ENCODE measurements at places on chromosomes 6 and 20. TPM values are rescaled to one million over a fixed set of nuclear protein-coding genes. Genes with fewer than 3 reads are reported as not detected.

BMP5 gene
- total RNA-seq, result not detected

SAMD5 gene
- 0.05 TPM for total RNA-seq

SLC26A8 gene
- not detected for total RNA-seq

DDX39B gene
- 644 TPM for total RNA-seq

SAPCD1 gene
- 15.7 TPM for total RNA-seq

CPXM1 gene
- 4.4 TPM for total RNA-seq

DNA sequence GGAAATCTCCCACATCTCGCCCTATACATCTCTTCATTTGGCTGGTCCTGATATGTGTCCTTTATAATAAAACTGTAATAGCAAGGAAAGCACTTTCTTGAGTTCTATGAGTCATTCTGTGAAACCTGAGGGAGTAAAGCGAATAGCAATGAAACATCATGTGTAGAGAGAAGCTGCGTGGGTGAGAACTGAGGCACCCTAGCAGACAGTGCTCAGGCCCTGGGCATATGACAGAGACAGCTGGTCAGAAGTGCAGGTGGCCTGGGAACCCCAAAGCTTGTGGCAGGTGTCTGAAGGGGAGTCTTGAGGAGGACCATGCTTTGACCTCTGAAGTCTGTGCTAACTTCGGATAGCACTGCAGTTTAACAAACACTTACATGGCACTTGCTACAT lies 1.3 kb upstream of the BLOC1S5 start:
- peaks cover 33% of the 10 kb centered on the region for H3K4me1 ChIP-seq
- DNase-seq, result peak; percentile 66
- H3K27me3 ChIP-seq, result no peaks in the 10 kb centered on the region
- H3K36me3 ChIP-seq, result peaks cover 2% of the 10 kb centered on the region

DNA sequence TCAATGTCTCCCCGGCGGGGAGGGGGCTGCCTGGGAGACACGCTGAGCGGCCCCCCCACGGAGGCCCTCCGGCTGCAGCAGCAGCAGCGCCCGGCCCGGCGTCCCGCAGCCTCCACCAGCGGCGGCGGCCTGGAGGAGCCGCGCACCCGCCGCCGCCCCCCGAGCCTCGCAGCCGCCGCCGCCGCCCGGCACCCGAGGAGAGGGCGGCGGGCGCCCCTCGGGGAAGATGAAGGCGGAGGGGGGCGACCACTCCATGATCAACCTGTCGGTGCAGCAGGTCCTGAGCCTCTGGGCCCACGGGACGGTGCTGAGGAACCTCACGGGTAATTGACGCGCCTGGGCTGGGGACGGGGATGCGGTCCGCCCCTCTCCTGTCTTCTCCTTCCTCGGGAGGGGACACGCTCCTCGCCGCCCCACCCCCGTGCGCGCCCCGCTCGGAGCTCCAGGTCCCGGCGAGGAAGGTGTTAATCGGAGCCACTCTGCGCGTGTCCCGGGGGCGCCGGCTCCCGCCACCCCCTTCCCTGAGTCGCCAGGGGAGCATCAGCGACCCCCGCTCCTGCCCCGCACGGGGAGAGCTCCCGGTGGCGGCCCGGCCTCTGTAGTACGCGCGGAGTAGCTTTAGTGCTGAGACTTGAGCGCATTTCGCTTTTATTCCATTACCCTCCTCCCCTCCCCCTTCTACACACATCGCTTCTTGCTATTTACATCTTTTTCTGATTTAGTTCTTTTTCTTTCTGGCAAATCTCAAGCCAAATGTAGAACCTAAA lies 686 bp downstream of the TMEM170B start:
- H3K27me3 ChIP-seq, result peaks cover 14% of the 10 kb centered on the region
- DNase-seq, result peak; percentile 25
- peaks cover 3% of the 10 kb centered on the region for H3K36me3 ChIP-seq
- H3K4me3 ChIP-seq, result peak overlapping the region; percentile 83
- peak overlapping the region; percentile 91 for H3K27ac ChIP-seq

DNA sequence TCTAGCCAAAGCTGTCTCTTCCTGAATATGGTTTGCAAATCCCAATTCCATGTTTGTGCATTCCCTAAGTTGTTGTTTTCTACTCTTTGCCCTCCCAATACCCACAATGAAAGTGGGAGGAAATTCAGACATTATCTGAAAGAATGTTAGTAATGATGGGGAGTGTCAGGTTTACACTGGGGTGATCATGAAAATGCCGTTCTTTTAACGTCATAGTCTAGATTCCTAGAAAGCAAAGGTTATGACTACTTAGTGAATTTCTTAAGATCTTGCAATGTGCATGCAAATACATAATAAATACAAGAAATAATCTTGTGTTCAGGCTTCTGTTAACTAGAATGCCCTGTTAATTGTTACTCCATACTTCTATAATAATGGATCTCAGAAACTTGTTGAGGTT lies 101.0 kb downstream of the LCA5 start:
- no peaks in the 10 kb centered on the region for H3K4me1 ChIP-seq
- H3K4me3 ChIP-seq, result no peak overlapping the region
- H3K27me3 ChIP-seq, result no peaks in the 10 kb centered on the region
- H3K36me3 ChIP-seq, result no peaks in the 10 kb centered on the region
- DNase-seq, result no peak

- H3K4me1 ChIP-seq, result no peaks in the 10 kb centered on the region
- no peak overlapping the region for H3K4me3 ChIP-seq
- H3K27me3 ChIP-seq, result no peaks in the 10 kb centered on the region
- H3K36me3 ChIP-seq, result peaks cover 1% of the 10 kb centered on the region
Observed at GRCh38 chr6:168913866-168914469, 339.7 kb downstream of the THBS2 start.

DNA sequence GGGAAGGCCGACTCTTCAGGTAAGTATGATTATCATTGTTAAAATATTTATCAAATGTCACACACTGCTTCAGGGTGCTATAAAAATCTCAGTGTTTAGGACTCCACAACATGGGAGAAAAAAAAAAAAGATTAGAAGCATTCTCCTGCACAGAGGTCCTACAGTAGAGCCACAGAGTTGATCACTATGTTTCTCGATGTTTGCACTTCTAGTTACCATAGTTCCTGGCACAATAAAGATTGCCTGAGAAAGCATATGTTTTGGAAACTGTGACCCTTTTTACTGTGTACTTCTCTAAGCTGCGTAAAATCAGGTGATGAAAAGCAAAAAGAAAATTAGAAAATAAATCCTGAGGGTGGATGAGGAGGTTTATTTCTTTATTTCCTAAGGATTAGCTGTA lies 269.9 kb upstream of the SYNCRIP start:
- no peak for DNase-seq
- H3K4me3 ChIP-seq, result no peak overlapping the region
- no peak overlapping the region for H3K27ac ChIP-seq
- H3K4me1 ChIP-seq, result no peaks in the 10 kb centered on the region
- no peaks in the 10 kb centered on the region for H3K27me3 ChIP-seq

DNA sequence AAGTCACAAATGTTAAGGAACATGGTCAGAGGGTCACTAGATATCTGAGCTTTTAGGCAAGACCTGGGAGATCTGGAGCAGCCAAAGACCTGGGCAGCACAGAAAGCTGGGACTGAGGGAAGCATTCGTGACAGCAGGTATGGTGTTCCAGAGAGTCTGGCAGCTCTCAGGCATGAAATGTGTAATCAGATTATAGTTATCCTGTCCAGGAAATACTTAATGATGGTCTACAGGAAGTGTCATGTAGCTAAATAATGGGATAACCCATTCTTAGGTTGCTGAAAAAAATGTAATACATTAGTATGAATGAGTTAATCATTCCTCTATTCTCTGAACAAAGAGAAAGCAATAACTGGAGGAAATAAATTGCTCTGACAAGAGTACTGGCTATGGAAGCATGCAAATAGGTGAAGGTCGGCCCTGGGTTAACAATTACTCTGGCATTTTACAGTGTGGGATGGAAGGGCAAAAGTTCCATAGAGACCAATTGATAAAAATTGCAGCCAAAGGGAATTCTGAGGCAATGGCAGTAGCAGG lies 740.5 kb downstream of the CBLN4 start:
- H3K36me3 ChIP-seq, result no peaks in the 10 kb centered on the region
- no peak overlapping the region for H3K4me3 ChIP-seq
- DNase-seq, result no peak
- no peaks in the 10 kb centered on the region for H3K27me3 ChIP-seq
- no peaks in the 10 kb centered on the region for H3K4me1 ChIP-seq
- H3K27ac ChIP-seq, result no peak overlapping the region

- no peaks in the 10 kb centered on the region for H3K27me3 ChIP-seq
- no peak for DNase-seq
- H3K27ac ChIP-seq, result no peak overlapping the region
- H3K36me3 ChIP-seq, result peaks cover 6% of the 10 kb centered on the region
- no peak overlapping the region for H3K4me3 ChIP-seq
Observed at GRCh38 chr6:21049572-21049971, 515.3 kb downstream of the CDKAL1 start.

DNA sequence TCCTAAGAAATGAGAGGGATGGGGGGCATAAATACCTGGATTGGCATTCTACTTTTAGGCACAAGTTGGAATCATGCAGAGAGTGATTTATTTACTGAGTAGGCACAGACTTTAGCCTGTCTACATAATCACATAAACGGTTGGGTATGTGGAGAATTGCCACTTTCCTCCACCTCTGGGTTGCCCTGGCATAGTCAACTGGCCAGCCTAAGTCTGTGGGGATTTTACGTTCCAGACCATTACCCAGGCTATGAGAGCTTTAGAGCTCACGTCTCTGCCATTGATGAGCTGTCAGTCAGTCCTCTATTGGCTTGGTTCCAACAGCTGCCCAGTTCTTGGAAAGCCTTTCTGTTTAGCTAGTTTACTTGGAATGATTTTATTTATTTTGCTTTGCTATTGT lies 5.0 kb upstream of the BHLHE23 start:
- peaks cover 61% of the 10 kb centered on the region for H3K27me3 ChIP-seq
- H3K27ac ChIP-seq, result no peak overlapping the region
- no peak for DNase-seq
- H3K4me3 ChIP-seq, result no peak overlapping the region

DNA sequence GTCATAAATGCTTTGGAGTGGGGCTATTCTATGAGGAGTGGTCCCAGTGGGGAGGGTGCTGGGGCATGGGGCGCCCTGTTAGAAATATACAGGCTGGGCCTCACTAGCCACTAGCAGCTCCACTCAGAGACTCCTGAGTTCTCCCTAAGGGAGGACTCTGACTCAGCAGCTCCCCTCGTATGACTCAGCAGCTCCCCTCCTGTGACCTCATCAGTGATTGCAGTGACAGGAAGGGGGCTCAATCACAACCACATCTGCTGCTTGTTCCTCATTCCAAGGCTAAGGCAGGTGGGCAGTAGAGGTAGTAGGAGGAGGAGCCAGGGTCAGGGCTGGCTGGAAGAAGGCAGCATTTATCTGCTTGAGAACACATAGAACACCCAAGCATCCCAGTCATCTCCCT lies 73.7 kb downstream of the PRND start:
- H3K4me1 ChIP-seq, result peaks cover 41% of the 10 kb centered on the region
- H3K36me3 ChIP-seq, result peaks cover 30% of the 10 kb centered on the region
- no peaks in the 10 kb centered on the region for H3K27me3 ChIP-seq
- peak overlapping the region; percentile 75 for H3K27ac ChIP-seq
- DNase-seq, result peak; percentile 53

GRCh38 chr6:33984466-33985312 lies 161.2 kb downstream of the GRM4 start:
- no peak overlapping the region for H3K27ac ChIP-seq
- no peaks in the 10 kb centered on the region for H3K4me1 ChIP-seq
- H3K27me3 ChIP-seq, result no peaks in the 10 kb centered on the region
- DNase-seq, result no peak
- H3K36me3 ChIP-seq, result no peaks in the 10 kb centered on the region

- no peak overlapping the region for H3K27ac ChIP-seq
- H3K4me3 ChIP-seq, result no peak overlapping the region
- DNase-seq, result no peak
Observed at GRCh38 chr20:4283016-4283415, 267.7 kb upstream of the RNF24 start.

DNA sequence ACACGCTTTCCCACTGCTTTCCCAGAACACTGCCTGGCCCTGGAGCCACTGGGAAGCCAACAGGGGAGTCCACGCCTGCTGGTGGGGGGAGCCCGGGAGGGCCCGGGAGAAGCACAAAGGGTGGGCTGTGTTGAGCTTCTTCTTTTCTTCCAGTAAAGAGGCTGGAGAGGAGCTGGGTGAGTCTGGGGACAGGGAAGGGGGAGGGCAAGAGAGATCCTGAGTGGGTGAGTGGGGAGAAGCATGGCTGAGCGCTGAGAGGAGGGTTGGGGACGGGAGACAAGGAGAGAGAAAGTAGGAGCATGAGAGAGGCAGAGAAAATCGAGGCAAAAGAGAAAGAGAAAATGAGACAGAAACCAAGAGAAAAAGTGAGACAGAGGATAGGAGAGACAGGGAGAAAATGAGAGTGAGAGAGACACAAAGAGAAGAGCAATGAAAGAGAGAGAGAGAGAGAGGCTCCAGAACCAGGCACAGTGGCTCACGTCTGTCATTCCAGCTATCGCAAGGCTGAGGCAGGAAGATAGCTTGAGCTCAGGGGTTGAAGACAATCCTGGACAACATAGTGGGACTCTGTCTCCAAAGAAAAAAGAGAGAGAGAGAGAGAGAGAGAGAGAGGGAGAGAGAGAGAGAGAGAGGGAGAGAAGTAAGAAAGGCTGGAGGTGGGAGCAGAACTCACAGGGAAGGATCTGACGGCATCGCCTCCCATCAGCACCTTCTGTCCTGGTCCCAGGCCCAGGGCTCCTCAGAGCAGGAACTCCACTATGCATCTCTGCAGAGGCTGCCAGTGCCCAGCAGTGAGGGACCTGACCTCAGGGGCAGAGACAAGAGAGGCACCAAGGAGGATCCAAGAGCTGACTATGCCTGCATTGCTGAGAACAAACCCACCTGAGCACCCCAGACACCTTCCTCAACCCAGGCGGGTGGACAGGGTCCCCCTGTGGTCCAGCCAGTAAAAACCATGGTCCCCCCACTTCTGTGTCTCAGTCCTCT lies 2.0 kb downstream of the LST1 start:
- peak overlapping the region; percentile 83 for H3K4me3 ChIP-seq
- peaks cover 73% of the 10 kb centered on the region for H3K4me1 ChIP-seq
- DNase-seq, result no peak
- H3K27me3 ChIP-seq, result no peaks in the 10 kb centered on the region
- H3K36me3 ChIP-seq, result no peaks in the 10 kb centered on the region
- H3K27ac ChIP-seq, result peak overlapping the region; percentile 75

GRCh38 chr6:35163836-35164235 lies 22.7 kb upstream of the TCP11 start:
- peaks cover 37% of the 10 kb centered on the region for H3K27me3 ChIP-seq
- no peaks in the 10 kb centered on the region for H3K36me3 ChIP-seq
- peaks cover 6% of the 10 kb centered on the region for H3K4me1 ChIP-seq
- DNase-seq, result no peak
- H3K4me3 ChIP-seq, result no peak overlapping the region

Data from activated T-cell treated with anti-CD3 and anti-CD28 coated beads, Interleukin-2, amount 50 U/mL, for 72 hours (primary cell).